ENCODE measurements at places on chromosomes 1 and 21.

DNA sequence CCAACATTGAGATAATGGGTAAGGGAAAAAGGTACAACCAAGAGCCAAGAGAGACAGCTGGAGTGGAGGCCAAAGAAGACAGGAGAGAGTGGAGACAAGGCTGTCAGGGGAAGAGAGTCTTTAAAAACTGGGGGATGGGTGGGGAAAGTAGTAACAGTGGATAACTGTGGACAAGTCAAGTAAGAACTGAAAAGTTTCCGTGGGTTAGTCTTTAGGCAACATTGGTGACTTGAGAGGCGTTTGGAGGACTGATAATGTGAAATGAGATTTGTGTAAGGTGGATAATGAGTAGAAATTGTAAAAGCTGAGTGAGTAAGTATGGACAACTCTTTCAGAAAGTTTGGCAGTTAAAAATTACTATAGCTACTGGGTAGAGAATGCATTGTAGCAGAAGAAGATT is 10.4 kb downstream of the PPP2R5A start:
- H3K36me3 ChIP-seq, result no peaks in the 10 kb centered on the region
- no peak overlapping the region for H3K4me3 ChIP-seq
- no peak for DNase-seq
- no peak overlapping the region for H3K27ac ChIP-seq
- H3K4me1 ChIP-seq, result peaks cover 31% of the 10 kb centered on the region
- H3K27me3 ChIP-seq, result no peaks in the 10 kb centered on the region

DNA sequence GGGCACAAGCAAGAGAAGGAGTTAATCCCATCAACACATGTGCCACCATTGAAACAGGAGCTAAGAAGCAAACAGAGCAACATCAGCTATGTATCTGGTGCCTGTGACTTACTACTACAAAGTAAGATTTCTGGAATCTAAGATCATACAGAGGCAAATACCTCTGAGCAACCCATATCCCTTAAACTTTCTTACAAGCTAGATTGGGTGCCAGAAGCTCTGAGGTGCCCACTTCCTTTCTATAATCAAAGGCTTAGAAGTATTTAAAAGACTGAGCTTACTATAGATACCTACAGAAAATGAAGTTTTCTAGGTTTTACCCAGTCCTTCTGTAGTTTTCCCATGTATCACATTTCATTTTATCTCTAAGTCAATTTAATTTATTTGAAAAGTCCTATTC is 44.4 kb upstream of the ADAM30 start:
- no peaks in the 10 kb centered on the region for H3K27me3 ChIP-seq
- H3K27ac ChIP-seq, result no peak overlapping the region

DNA sequence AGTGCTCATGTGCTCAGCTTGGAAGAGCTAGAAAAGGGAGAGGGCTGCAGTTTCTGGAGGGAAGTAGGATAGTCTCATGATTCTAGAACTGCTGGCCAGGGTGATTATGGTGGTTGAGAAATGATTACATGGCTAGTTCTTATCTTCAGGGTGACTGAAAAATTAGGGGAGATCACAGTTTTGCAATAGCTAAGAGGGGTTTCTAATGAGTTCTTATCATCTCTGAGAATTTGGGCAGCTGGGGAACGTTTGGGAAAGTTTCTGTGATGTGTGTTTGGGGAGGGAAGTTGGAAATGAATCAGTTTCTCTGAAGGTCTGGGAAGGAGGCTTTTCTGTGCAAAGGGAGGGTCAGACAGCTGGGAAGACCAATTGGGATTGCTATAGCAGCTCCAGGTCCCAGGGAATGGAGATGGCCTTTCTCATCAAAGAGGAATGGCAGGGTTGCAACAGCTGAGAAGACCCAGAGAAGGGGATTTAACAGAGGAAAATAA is 7.6 kb upstream of the RHOU start:
- no peak overlapping the region for H3K4me3 ChIP-seq
- no peak overlapping the region for H3K27ac ChIP-seq
- no peak for DNase-seq
- no peaks in the 10 kb centered on the region for H3K4me1 ChIP-seq
- no peaks in the 10 kb centered on the region for H3K27me3 ChIP-seq

- H3K36me3 ChIP-seq, result no peaks in the 10 kb centered on the region
- no peaks in the 10 kb centered on the region for H3K27me3 ChIP-seq
- no peak overlapping the region for H3K27ac ChIP-seq
- no peaks in the 10 kb centered on the region for H3K4me1 ChIP-seq
- no peak overlapping the region for H3K4me3 ChIP-seq
Measured at GRCh38 chr1:165034136-165034809, 322.2 kb downstream of the LMX1A start.
